Stimulated activated CD4-positive, alpha-beta T cell treated with anti-CD3 and anti-CD28 coated beads, Interleukin-15, amount 100 ng/mL, for 48 hours (primary cell): ENCODE measurements at places on chromosomes 7 and 10.
A peak's percentile ranks its signal among the peaks of the same experiment; 100 is the strongest.

DNA sequence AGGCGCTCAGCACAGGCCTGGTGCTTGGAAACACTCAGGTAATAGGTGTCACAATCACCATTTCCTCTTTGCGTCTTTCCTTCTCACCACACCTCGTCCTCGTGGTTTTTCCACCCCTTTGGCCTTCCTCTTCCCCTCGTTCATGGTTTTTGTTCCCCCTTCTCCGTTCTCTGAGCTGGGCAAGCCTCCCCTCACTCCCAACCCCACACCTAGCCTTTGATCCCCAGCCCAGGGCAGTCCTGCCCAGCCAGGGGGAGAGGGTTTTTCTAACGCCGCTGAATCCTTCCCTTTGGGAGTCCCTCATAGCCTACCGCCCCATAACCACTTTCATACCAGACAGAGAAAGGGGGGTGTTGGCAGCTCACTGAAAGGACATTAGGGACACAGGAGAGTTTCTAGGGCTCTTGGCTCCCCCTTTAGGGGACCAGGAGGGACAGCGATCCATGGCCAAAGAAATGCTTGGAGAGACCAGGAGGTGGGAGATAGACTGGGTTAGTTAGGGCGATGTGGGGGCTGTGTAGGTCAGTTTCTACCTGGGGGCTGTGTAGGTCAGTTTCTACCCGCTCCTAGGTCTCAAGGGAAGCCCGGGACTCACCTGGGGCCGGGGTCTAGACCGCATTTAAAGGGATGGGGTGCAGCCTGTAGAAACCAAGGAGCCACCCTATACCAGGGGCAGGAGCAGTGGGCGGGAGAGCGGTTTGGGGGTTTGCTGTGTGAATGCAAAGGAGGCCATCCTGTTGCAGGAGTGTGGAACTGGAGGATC lies 1.4 kb downstream of the EPHB4 start:
- no peak for DNase-seq

GRCh38 chr7:109215341-109215740 lies 645.7 kb downstream of the DNAJB9 start:
- no peak for DNase-seq

DNA sequence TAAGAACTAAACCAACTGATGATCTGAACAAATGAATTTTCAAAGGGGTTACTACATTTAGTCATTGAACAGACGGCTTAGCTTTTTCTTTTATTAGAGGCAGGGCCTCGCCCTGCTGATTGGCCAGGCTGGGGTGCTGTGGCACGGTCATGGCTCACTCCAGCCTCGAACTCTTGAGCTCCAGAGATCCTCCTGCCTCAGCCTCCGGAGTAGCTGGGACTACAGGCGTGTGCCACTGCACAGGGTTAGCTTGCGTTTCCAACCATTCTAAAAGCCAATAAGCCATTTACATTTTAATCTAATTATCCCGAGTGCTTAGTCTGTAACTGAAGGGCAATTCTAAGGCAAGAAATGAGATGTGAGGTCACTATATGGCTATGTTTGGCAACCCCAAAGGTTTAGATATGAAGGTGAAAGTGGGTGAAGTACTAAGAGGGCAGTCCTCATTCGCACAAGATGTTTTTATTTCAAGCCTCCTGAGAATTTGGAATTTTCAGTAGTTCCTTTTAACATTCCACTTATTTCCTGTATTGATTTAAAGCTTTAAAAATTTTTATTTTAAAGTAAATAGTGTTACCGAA lies 1.6 kb upstream of the CDK13 start:
- DNase-seq = no peak

DNA sequence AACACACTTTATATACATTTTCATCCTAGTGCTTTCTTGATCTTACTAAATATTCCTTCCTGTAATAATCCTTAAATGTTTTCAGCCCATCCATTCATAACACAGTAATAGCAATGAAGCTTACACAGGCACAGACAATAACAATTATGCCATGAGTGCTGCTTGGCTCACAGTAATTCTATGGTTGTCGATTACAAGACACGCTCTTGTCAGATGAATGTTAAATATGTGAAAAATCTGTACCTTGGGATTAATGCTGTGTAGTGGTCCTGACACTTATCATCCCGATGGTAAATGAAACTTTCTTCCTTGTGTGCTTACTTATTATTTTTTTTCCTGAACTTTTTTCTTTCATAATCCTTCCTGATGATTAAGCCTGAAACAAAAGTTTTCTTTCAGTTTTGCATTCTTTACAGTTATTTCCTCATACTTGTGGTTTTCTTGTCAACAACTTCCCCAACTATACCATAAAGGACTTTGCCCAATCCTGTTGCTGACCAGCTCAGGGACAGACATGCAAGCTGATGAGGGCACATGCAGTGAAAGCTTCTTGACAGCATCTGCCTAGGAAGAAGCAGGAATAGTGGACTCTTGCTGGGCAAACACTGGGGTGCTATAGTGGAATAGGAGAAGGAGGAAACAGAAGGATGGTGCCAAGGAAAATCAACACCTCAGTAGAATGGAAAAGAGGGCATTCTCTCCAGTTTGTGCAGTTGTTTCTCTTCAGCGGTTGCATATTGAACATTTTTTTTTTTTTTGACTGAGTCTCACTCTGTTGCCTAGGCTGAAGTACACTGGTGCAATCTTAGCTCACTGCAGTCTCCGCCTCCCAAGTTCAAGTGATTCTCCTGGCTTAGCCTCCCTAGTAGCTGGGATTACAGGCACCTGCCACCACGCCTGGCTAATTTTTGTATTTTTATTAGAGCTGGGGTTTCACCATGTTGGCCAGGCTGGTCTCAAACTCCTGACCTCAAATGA lies 6.7 kb upstream of the MGAM2 start:
- no peak for DNase-seq

GRCh38 chr10:116674901-116675423 lies 54.2 kb downstream of the PNLIPRP2 start:
- DNase-seq = no peak

GRCh38 chr10:70296406-70296899 lies 12.6 kb upstream of the NPFFR1 start:
- no peak for DNase-seq

GRCh38 chr7:155534691-155535090 lies 11.7 kb downstream of the CNPY1 start:
- no peak for DNase-seq

GRCh38 chr7:22670422-22670815 lies 56.6 kb upstream of the IL6 start:
- DNase-seq = no peak

GRCh38 chr10:42690449-42691360 lies 52.3 kb upstream of the ZNF33B start:
- no peak for DNase-seq

DNA sequence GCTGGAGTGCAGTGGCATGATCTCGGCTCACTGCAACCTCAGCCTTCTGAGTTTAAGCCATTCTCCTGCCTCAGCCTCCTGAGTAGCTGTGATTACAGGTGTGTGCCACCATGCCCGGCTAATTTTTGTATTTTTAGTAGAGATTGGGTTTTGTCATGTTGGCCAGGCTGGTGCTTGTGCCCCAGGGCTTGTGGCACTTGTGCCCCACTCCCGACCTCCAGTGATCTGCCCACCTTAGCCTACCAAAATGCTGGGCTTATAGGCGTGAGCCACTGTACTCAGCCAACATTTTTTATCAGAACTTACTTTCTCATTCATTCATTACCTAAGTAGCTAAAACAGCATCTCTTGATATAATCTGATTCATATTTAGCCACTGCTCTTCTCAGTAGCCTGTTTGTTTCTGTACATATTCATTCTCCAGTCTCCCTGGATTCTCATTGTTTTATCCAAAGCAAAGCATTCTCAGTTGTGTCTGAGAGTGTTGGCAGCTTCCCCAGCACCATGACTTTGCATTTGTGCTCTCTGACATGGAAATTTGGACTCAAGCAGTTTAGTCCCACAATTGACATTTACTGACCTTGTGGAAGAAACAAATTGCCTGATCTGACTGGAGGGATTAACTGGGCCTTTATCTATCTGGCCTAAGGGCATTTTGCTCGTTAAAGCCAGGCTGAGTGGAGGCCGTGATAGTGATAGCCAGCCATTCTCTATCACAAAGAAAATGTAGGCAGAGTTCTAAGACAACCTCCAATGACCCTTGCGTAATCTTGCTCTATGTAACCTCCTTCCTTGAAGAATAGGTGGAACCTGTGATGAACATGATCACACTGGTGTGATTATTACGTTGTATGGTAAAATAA lies 44.9 kb downstream of the AKR1B15 start:
- DNase-seq = no peak

DNA sequence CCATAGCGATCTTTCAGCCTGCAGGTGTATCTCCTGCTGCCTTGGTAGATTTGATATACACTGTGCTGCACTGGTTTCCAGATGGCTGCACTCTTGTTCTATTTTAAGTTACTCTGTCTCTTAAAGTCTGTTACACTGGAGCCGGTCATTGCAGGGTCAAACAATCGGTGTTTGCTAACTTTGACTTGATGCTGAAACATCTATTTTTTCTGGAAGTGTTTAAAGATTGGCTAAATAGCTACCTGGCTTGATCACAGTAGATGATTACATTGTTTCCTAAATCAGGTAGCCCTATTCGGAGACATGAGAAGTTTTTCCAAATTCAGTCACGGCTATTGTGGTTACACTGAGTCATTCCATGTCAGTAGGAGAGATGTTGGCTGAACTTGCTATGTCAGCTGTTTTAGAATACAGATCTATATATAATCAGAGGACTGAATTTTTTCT lies 574.8 kb downstream of the ETV1 start:
- no peak for DNase-seq

GRCh38 chr10:22379059-22379458 lies 33.8 kb downstream of the SPAG6 start:
- peak; percentile 41 for DNase-seq

- no peak for DNase-seq
Observed at GRCh38 chr10:124323111-124323725, 95.5 kb downstream of the OAT start.

DNA sequence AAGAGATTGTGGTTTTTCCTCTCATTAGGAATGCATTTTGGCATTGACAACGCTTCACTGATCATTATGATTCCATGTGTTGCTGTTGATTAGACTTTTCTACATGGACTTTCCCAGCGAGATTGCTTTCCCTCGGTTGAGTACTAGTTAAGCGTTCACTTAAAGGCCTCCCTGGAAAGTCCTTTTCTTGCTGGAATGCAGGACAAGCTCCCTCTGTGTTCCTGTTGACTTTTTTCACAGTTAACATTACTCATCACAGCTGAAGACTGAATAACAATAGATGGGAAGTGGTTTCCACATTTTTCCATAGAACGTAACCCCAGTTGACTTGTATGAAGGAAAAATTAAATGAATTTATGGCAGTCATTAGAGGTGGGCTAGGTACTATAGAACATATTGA lies 2.6 kb upstream of the CAV1 start:
- DNase-seq = no peak

- no peak for DNase-seq
Observed at GRCh38 chr7:76257973-76258372, 44.5 kb upstream of the HSPB1 start.
